ENCODE measurements at places on chromosomes 11 and 22.

GRCh38 chr11:1171985-1172728, 14.4 kb downstream of the MUC5AC start:
- no peak for DNase-seq

DNA sequence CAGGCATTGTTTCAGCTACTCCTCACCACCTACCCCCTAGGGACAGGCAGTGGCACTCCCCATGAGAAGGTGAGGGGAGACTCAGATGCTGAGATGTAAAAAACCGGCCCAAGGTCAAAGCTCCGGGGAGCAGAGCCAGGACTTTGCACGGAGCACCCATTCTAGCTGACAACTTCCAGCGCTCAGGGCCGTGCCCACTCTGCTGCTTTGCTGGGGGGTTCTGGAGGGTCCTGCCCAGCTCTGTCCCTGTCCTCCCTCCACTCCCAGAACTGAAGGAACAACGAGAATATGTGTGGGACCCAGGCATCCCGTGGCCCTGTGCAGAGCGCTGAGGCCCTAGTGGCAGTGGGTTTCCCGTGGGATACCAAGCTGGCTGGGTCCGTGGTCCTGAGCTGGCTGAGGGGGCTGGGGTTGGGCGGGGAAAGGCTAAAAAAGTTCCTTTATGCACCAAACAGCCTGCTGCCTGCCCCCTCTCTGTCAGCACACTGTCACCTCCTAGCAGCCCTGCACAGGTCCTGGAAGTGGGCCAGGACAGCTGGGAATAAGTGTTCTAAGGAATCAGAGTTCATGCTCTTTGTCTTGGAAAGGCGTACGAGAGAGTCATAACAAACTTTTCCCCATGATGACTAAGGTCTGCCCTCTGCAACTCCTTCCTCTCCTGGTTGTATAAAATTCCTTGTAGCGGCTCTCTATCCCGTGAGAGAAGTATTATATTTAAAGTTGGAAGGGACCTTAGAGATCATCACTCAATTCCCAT, 1.9 kb downstream of the MS4A10 start:
- DNase-seq = no peak

- DNase-seq = no peak
Observed at GRCh38 chr11:47857485-47857884, 9.3 kb upstream of the NUP160 start.

- no peak for DNase-seq
Observed at GRCh38 chr11:5596607-5597201, at the start of gene TRIM6. TSS of gene TRIM6 (plus strand) at chr11:5596637. CDS start at chr11:5596898, 261 bp downstream.

DNA sequence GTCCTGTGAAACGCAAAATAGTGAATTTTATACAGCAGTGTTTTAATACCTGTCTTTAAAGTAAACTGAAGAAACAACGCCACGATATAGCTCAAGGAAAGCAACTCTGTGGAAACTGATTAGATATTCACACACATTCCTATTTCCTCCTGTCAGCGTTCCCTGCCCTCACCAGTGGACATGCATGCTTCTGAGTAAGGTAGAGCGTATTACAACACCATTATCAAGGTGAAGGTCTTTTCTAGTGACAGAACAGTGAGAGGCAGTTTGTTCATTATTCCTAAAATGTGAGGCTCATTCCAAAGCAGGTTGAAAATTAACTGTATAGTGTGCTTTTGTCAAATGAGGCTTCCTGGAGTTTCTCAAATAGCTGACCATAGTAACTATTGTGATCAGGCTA, 153.1 kb downstream of the DDX10 start:
- DNase-seq = no peak

DNA sequence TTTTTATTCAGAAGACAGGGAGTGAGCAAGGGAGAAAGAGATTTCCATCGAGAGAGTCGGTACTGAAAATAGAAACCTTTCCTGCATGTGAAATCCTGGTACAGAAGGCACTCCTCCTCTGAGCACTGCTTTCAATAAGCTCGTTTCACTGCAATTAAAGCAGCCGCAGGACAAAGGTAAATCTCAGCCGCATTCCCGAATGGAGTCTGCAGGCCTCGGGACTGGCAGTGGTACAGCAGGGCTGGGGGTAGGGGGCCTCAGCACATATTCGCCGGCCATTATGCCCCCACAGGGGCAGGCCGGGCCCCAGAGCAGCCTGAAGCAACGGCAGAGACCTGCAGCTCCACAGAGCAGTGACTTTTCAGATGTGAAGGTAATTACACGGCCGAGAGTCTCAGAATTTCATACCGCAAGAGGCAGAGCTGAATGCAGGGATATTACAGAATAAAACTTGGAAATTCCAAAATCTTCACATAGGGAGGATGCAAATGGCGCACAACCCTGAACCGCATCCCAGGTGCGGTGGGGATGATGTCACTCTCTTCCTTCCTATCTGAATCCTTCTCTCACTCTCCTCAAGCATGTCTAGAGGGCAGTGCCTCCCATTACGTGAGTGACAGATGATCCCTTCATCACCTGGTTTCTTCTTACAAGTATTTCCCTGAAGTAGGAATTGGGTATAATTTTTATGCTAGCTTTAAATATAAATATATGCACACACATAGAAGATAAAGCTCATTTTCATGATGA, 622.1 kb downstream of the OPCML start:
- no peak for DNase-seq

DNA sequence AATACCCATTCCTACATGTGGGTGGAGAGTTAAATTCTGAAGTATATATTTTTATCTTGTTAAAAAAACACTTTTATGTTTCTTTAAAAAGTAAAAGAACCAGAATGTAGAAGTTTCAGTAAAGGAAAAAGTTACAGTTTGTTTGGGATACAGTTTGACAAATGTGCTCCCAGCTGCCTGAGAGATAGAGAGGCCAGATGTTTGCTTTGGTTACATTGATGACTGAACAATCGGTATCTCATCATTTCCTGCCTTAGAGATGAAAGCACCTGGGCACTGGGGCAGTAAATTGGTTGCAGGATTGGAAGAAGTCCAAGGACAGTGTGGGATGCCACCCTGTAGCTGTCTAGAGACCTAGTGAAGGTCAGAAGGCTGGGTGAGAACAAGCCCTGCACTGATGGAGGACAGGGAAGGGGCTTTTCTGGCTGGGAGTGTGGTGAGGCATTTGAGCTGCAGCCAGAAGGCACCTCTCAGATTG, 16.6 kb downstream of the MED15 start:
- DNase-seq = no peak

GRCh38 chr11:72236774-72237111, 7.2 kb downstream of the PHOX2A start:
- DNase-seq = no peak

DNA sequence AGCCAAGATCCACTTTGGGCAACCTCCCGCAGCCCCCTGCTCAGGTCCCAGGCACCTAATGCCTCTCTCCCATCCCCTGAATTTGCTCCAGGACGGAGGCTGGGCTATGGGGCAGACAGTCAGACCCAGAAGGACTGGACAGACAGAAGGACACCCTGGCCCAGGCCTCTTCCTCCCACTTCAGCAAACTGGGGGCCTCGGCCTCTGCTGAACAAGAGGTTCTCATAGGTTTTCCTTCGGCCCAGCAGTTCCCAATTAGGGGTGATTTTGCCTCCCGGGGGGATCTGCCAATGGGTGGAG, 3.7 kb downstream of the SPI1 start:
- no peak for DNase-seq

GRCh38 chr11:16365581-16366228, 9.4 kb upstream of the SOX6 start:
- DNase-seq = no peak

DNA sequence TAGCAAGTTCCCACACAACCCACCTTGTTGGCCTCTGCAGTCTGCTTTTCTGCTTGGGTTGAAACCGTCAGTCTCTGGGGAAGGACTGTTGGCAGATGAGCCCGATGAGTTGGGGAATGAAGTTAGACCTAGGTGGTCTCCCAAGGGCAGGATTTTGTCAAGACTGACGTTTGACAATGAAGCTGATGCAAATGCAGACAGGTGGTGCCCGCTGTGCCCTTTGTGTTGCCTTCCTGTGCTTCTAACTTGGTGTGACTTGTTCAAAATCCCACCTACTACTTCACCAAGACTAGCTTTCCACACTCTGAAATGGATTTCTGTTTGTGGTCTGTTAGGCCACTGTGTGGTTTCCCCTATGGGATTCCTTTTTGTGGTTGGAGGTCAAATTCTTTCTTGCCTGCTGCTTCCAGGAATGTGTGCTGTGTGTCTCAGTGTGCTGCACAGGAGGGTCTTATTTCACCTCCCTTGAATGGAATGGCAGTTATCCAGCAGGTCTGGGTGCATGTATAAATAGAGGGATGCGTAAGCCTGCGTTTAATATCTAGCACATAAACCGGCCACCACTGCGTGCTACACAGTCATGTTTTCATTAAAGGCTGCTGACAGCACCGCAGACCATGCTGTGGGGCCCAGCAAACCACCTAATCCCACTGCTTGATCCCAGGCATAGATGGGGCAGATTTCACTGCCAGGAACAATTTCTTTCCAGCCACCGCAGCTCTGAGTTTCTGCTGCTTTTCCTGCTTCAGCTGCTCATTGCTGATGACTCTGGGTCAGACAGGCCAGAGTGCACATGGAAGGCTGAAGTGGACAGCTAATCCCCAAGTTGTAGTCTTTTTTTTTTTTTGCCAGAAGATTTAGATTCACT, 44.8 kb downstream of the ADAMTS8 start:
- no peak for DNase-seq

DNA sequence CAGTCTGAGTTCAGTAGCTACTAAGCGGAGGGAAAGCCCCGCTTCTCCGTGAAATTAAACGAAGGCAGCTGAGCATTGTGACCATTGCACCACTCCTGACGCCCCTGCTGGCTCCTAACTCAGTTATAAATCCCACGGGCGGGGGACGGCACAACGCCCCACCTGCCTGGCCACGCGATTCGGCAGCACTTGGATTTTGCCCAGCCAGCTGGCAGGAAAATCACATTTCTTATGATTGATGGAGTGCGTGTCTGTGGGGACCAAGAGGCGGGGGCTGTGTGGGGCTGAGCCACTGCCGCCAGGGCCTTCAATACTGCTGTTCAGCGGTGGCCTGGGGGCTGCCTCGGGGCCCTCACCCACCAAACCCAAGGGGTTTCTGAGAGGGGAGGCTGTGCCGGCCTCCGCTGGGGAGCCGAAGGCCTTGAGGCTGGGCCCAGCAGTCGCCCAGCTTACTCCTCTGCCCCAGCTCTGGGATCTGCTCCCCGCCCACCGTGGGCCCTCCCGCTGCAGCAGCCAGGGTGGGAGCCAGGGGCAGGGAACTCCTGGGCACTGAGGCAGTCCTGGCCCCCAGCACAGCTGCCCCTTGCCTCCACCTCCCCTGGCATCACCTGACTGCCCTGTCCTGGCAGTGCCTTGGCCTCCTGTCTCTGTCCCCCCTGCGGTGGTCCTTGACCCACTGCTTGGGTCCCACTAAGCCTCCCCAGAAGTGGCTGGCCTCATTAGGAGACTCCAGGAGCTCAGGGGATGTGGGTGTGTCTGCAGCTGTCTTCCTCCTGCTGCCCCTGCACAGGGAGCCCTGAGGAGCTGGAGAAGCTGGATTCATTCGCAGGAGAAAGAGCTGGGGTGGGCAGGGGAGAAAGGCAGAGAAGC, 30.7 kb downstream of the SHISAL1 start:
- DNase-seq = no peak

DNA sequence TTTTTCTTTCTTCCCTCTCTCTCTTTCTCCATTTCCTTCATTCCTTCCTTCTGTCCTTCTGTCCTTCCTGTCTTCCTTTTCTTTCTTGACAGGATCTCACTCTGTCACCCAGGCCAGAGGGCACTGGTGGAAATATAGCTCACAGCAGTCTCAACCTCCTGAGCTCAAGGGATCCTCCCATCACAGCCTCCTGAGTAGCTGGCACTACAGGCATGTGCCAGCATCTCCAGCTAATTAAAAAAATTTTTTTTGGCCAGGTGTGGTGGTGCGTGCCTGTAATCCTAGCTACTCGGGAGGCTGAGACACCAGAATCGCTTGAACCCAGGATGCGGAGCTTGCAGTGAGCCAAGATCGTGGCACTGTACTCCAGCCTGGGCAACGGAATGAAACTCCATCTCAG, 4.8 kb upstream of the DUSP8 start:
- no peak for DNase-seq

DNA sequence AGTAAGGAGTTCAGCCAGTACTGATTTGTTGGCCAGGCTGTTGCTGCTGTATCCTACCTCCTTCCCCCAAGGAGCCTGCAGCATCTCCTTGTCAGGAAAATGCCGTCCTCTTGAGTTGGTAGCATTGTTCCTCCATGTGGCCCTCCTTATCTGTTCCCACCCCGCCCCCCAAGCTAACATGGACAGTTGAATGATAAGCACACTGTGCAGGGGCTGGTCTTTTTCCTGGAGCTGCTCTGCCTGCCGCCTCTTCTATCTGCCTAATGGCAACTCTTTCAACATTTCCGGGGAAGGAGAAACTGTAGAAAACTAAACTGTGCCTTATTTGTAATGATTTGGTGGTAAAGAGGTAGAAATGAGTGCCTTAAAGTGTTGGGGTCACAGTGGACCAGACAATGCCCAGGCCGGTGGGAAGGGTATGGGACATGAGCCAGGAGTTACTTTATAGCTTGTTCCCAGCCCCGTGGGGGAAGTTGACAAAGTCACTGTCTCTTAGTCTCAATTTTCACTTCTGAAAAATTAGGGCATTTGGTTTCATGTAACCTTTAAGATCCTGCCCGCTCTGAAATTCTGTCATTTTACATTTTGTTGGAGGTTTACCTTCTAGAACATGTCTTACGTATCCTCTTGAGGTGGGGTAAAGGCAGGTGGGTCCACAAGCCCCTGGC, 4.5 kb downstream of the FAM118A start:
- no peak for DNase-seq

DNA sequence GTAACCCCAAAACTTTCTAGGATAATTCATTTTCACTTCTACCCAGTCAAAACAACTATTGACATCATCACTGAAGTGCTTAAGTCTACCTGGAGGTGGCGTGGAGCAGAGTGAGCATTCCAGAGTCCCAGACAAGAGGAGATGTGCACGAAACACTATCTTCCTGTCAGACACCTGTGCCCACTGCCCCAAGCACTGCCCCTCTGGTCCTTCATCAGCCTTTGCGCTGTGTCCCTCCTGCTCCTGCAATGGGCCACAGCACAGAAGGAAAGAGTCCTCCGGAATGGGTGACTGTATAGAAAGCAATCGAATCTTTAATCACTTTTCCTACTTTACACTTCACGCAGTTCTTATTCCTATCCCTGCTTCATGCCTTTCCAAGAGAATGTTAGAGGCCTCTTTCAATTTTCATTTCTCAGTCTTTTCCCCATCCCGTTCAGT, 512 bp upstream of the GRIA4 start:
- no peak for DNase-seq
